ENCODE measurements at places on chromosomes 2 and 18. TPM values are rescaled to one million over a fixed set of nuclear protein-coding genes. Genes with fewer than 3 reads are reported as not detected.

DNA sequence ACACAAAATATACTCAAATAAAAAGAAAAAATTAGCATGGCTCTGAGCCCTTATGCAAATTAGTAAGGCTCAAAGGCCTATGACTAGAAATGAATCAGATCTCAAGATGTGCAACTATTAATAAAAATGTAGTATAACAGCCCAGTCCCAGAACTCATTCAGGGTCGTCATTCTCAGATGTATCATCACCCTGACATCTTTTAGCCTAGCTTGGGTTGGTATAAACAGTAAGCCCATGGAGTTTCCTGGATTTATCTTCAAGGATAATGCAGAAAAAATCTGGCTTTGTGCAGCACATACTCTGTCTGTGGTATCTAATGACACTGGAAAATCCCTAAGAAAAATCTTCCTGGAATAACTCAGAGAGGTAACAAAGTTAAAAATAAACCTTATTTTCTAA lies 239.3 kb downstream of the ZNF385B start:
- DNase-seq = peak; percentile 13

DNA sequence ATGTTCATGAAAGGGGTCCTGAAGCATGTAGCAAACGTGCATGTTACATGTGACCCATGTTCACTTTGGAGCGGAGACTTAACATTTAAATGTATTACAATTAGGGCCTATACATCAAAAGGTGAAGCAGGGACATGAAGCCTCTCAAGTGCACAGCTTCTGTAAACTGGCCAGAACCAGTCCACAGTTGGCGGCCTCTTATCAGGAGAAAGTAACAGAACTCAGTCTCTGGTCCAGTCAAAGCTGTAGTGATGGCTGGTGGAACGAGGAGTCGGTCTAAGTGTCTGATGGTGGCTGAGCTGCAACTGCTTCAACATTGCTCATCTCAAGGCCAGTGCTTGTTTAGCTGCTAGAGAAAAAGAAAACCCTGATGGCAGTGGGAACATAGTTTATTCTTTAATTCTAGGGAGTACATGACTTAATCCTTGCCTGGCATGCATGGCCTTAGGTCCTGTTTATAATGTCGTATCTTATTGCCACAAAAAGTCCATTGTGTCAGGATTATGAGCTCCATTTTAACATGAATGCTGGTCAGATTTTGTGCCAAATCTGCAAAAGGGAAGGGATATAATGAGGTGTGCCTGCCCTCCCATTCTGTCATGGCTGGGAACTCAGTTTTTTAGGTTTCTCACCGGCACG lies 22.2 kb upstream of the YES1 start:
- DNase-seq = no peak

Gene ACVR1C
- 0.83 TPM for total RNA-seq

DNA sequence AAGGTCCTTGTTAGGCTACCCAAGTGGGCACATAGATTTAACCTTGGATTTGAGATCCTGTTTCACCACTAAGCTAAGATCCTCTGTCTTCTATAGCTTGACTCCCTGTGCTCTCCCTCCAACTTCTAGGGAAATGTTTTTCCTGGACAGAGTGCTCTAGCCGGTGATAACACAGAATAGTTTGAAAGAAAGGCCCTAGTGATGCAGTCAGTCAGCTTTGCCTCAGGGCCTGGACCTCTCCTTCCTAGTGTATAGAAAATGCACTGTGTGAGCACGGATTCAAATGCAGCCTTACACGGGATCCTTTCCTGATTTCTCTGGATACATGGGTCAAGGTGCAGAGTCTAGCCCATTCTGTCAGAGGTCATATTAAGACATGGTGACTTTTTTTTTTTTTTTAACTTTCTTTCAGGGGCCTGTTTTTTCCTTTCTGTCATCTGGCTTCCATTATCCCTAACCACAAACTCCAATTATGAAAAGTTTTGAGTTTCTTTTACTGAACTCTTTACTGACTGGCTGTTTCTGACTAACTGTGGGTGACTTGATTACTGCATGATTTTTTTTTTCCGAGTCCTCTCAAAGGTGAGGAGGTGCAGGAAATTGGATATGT lies 122.6 kb downstream of the LRP1B start:
- DNase-seq = no peak

Gene MYO5B
- 6.3 TPM for total RNA-seq

Gene SAG
- total RNA-seq = not detected

DNA sequence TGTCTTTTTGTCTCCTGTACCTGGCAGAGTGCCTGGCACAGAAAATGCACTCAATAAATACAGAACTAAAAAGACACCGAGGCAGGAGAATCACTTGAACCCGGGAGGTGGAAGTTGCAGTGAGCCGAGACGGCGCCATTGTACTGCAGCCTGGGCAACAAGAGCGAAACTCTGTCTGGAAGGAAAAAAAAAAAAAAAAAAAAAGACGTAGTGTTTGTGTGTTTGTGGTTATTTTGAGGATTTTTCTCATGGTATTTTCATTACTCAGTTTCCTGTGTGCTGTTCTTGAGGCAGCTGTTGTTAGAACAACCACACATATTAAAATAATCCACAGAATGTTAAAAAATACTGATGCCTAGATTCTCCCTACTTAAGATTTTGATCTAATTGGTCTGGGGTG lies 519.2 kb upstream of the SPHKAP start:
- peak; percentile 92 for DNase-seq

GRCh38 chr2:60540074-60540473 lies 13.4 kb downstream of the BCL11A start:
- no peak for DNase-seq

Gene TRABD2A
- total RNA-seq = 14.8 TPM

DNA sequence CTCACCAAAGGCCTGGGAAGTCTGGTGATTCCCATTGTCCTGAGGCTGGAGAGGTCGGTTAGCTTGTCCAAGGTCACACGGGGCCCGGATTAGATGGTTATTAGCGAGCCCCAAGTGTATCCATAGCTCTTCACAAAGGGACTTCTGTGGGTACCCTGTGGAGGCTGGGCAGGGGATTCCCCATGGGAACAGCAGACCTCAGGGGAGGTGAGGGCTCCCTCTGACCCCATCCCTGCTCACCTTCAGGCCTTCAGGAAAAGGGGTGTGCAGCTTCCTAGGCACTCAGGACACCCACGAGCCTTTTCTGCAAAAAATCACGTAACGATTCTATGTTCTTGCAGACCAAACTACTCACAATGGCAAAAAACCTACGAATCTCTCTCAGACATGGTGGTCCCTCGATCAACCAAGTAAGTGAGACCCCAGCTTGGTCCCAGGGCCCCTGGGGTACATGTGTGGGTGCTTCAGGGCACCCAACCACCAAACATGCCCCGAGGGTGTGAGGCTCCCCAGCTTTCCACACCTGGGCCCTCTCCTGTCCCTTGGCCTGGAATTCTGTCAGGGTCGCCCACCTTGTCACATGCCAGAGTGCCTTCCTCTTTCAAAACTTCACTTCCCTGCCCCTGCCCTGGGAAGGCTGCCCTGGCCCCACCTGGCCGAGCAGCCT lies 40.3 kb downstream of the PDIA6 start:
- DNase-seq = no peak

Gene CFAP65
- not detected for total RNA-seq

DNA sequence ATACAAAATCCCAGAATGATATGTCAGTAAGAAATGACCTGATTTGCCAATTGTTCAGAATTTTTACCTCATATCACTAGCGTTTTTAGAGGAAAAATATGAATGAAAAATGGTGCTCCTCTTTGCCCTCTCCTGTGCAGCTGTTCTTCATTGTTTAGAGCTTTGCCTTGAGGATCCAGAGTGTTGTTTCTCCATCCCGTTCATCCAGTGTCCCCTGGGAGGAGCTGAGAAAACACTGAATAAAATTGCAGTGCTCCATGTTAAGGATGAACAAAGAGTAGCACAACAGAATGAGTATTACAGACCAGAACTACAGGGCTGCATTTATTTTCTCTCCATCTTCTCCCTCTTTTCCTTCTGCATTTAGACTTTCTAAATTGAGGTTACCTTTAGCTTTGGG lies 133.1 kb downstream of the ADCYAP1 start:
- no peak for DNase-seq

Gene BARD1
- 23.5 TPM for total RNA-seq

GRCh38 chr2:232333361-232334135 lies 45.0 kb upstream of the ALPP start:
- no peak for DNase-seq

Gene RAD51AP2
- under 0.01 TPM for total RNA-seq

DNA sequence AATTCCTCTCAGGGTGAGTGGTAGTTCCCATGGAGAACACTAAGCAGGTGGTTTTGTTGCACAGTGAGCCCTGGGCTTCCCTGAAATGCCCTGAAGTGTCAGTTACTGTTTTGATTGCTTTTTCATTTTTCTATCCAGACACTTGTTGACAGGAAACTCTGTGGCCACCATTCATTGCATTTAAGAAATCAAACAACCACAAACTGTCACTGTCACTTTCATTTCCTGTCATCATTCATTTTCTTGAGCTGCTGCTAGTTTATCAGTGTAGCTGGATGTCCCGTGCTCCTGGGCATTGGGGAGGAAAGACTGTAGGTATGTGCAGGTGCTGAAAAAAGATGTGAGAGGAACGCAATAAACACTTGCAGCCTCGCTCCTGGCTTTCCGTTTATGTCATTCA lies 891.6 kb upstream of the ZEB2 start:
- no peak for DNase-seq

- DNase-seq = no peak
These were observed 112.0 kb downstream of the ACTR3 start for GRCh38 chr2:114001937-114002336.

GRCh38 chr2:126662621-126663020 lies 6.7 kb downstream of the GYPC start:
- DNase-seq = no peak

DNA sequence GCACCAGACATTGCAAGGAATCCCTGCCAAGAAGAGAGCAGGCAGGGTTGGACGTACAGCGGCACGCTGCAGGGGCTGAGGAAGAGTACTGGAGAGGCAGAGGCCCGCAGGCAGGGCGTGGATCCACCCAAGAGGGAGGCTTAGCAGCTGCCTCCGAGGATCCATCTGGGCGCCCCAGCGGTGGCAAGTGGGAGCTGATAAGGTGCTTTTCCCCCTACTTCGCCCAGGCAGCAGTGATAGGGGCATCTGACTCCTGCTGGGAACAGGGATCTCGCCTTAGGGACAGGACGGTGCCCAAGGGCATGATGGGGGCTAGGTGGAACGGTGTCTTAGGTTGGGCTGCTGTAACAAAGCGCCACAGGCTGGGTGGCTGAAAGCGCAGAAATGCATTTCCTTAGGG lies 67.4 kb upstream of the HS6ST1 start:
- no peak for DNase-seq

DNA sequence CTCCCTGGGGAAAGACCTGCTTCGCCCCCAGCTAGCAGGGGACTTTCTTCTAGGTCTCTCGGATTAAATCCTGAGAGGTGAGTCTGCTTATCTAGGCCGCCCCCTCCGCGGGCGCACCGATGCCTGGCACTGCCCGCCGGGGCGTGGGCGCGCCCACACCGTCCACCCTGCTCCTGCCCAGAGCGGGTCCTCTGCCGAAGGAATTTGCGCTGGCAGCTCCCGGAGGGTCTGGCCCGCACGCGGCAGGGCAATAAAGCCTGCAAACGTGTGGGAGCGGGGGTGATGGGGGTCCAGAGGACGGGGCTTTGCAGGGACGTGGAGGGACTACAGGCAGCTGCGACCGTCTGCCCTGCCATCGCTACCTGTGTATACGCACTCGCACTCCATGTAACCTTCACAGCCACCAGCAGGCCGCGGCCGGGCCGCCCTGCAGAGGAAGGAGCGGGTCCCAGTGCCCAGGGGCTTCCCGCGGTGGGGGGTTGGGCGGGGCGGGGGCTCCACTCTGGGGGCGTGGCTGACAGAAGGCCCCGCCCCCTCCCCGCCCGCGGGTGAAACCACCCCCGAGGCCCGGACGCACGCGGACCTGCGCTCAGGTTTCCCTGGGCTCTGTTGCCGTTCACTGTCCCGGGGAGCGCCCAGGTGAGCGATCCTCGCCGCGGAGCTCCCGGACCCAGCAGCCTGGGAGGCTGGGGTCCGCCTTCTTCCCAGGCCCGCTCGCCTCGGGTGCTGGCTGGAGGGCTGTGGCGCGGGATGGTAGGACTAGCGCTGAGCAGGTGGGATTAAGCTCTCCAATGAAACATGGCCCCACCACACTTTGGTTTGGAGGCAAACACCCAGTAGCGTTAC lies 174.5 kb upstream of the HS6ST1 start:
- no peak for DNase-seq

DNA sequence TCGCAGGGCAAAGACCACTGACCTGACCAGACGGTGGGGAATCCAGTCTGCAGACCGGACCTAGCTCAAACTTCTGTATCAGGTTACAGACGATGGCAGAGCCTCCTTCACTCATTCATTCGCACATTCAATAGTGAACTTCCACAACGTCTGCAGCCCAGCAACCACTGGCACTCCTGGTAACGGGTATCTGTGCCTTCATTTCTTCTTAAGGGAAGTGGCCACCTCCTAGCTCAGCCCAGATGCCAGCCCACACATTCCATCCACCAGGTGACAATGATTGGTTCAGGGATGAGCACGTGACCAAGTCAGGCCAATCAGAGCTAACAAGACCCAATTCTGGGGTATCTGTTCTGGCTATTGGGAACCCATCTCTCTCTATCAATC lies 15.9 kb upstream of the ARMC9 start:
- DNase-seq = peak; percentile 33

GRCh38 chr18:10659000-10659399 lies 133.2 kb downstream of the NAPG start:
- DNase-seq = peak; percentile 24

DNA sequence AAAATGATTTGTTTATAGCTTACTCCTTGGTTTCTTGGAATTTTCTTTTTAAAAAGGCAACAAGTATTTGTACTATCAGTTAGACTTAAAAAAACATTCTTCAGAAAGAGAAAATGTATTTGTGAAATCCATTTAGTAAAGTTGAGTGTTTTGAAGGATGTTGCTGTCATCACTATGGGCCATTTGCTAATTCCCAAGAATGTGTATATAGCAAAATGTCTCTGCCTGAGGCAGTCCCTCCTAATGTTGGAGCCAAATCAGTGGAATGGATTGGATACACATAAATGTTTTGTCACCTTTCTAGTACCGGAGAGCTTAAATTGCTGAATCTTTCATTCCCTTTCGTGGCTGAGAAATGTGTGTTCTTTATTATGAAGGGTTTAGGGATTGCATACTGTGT lies 890.2 kb upstream of the ZEB2 start:
- no peak for DNase-seq

DNA sequence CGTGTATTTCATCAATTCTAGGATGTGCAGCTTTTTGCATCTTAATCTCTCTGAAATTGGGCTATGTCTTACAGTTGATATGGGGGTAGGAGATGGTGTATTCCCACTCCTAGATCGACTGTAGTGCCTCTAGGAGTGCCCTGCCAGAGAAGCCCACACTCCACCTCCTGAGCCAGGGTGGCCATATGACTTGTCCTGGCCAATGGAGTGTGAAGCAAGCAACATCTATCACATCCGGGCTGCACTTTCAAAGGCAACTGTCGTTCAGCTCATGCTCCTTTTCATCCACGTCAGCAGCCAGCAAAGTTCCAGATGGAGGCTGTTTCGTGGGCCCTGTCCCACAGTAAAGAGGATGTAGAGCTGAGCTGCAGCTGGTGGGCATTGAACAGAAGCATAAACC lies 149.4 kb upstream of the SLC1A4 start:
- DNase-seq = peak; percentile 40
